T1000 (cell line): ENCODE measurements at places on chromosomes 16 and 17.
A peak's percentile ranks its signal among the peaks of the same experiment; 100 is the strongest.

DNA sequence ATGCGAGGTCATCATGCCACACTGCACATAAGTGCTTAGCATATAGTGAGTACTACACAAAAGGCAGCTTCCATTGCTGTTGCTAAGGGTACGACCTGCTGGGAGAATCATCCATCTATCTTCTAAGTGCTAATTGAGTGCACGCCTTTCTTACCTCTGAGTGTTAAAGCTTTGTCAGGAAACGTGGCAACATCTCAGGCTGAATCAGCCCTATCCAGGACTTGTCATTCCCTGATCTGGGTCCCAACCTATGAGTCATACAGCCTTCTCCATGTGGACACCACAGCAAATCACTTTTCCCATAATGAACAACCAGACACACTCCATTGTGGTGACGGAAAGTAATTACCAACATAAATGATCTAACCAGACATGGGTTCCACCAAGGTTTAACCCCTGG lies 201.1 kb upstream of the MAF start:
- no peak for DNase-seq

GRCh38 chr17:71765437-71765836 lies 355.4 kb upstream of the SOX9 start:
- peak; percentile 1 for DNase-seq

DNA sequence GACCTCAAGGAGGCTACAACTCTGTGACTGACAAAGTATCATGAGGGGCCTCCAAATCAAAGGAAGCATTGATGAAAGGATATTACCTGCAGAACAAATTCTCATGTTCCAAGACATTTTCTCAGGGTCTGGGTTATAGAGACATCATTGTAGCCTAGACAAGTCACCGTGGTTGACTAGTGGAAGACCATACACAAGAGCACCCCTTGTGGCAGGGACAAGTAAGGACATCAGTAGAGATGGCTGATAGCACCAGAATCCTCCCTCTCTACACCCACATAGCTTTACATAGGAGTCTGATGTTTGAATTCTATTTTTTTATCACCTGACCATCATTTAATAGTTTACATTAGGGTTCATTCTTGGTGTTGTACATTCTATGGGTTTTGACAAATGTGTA lies 32.5 kb upstream of the CDH8 start:
- no peak for DNase-seq

- DNase-seq, result no peak
Observed at GRCh38 chr17:57050306-57050705, 34.7 kb upstream of the AKAP1 start.

GRCh38 chr17:45953561-45953960 lies 45.5 kb upstream of the STH start:
- no peak for DNase-seq

GRCh38 chr17:15657868-15658267 lies 26.2 kb downstream of the TRIM16 start:
- DNase-seq, result no peak

- DNase-seq, result no peak
Observed at GRCh38 chr16:67647111-67647651, 2.2 kb downstream of the CARMIL2 start.

- peak; percentile 77 for DNase-seq
Observed at GRCh38 chr17:46929413-46929812, 6.5 kb downstream of the GOSR2 start.

- DNase-seq, result no peak
Observed at GRCh38 chr17:42913981-42914617, 13.5 kb downstream of the G6PC1 start.

- DNase-seq, result peak; percentile 95
Observed at GRCh38 chr17:3004150-3004801, 59.1 kb downstream of the OR1D5 start.

DNA sequence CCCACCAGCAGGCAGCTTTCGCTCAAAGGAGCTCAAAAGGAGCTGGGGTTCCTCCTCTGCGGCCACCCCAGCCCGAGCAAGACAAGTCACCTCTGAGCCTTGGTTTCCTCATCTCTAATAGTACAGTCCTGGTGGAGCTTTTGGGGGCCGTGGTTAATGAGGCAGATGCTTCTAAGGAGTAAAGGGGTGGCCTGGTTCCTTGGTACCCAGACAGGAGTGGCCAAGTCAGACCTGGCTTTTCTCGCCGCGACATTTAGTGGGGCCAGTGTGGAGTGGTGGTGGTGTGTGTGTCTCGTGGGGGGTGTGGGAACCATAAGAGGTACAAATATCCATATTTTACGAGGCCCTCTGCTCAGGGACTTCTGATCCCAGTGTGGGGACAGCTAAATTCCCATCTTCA lies 6.7 kb downstream of the FOXF1 start:
- no peak for DNase-seq

DNA sequence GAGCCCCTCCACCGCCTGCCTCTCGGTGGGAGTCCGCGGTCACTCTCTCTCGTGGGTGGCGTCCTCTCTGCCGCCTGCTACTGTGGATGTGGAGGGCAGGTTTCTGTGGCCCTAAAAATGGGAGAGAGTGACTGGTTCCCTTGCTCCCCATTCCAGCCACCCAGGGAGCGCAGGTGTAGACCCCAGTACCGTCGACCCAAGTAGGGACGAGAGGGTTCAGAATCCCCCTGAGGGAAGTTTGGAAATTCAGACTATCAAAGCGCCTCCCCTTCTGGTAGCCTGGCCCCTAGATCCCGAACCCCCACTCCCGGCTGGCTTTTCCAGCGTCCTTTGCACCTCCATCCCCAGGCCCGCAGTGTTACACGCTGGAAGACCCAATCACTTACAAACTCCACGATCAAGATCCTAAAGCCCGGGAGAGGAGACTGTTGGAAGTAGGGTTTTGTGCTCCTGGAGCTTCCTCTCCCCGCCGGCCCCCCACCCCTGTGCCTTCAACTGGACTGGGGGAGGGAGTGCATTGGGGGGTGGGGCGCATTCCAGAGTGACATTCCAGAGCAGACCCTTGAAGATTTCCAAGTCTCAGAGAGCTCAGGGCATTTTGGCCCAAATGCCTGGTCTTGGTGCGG lies 991 bp downstream of the GPRC5C start:
- DNase-seq, result no peak

- DNase-seq, result no peak
Observed at GRCh38 chr17:38917259-38917658, 8.2 kb upstream of the LASP1NB start.

- no peak for DNase-seq
Observed at GRCh38 chr17:32520737-32521404, 34.1 kb downstream of the CDK5R1 start.

DNA sequence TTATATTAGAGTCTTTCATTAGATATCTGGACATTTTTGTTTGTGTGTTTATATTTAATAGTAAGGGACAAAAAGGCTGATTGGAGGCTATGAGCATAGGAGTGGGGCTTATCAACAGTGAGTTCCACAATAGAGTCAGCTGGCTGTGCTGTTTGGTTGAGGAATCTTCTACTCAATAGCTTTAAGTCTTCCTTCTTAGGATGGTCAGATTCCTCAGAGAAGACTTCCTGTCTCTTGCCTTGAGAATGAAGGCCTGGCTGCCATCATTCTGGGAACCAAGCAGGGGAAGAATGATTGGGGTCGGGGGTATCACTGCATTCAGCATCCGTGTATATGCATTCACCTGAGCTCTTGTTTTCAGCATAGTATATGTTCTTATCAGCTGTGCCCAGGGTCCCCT lies 31.9 kb upstream of the ABCC11 start:
- DNase-seq, result no peak

DNA sequence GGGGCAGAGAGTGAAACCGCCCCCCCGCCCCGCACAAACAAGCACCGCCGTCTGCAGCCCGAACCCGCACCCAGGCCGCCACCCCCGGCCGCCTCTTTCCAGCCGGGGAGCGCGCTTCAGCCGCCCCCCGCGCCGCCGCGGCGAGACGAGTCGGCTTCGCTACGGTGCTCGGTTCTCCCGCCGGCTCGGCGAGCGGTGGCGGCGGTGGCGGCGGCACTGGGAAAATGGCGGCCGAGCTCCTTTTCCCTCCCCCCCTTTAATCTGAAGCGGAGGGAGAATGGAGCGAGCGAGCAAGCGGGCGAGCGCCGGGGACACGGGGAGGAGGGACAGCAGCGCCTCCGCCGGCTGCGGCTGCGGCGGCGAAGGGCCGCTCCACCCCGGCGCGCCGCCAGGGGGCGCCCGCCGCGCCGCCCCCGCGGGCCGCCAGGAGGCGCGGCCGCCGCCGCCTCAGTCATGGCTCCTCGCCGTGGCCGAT lies at the start of gene KANSL1:
TSS of gene KANSL1 (minus strand) at position 279 of the 475 bp plus-strand sequence. CDS start 21,286 bp downstream, outside the sequence.
- DNase-seq, result peak; percentile 84

DNA sequence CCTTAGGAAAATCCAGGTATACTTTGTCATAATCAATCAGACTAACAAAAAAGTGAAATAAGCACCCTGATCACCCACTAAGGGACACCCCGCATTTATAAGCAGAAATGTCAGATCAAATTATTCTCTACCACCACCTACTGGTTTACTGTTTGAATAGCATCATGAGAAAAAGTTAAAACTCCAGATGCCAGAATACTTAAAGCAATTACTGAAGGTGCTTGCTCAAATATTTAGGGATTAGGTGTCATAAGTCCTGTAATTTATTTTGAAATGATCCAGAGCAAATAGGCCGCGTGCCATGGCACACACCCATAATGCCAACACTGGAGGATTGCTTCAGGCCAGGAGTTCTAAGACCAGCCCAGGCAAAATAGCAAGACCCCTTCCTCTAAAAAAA lies 2.3 kb downstream of the TOP2A start:
- no peak for DNase-seq

- DNase-seq, result no peak
Observed at GRCh38 chr16:84765616-84766580, 53.9 kb upstream of the CRISPLD2 start.

DNA sequence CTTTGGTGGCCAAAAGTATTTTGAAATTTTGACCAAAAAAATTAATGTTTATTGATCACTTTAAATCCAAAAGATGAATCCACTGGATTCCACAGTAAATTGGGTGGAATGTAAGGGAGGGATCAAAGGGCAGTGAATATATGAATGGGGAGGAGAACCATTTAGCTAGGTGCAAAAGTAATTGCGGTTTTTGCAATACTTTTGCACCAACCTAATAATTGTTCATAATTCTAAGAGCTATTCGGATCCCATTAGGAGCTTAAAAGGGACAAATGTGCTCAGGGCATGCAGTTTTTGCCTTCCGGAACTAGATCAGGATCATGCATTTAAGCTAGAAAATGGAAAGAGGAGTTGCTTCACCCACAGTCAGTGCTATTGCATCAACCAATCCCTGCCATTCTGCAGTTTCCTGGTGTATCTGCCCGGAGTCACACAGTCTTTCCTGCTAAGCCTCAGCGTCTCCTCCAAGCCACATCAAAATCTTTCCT lies at the start of gene LPO:
TSS of gene LPO (plus strand) at position 438 of the 488 bp plus-strand sequence. CDS start 4,396 bp downstream, outside the sequence.
- no peak for DNase-seq

DNA sequence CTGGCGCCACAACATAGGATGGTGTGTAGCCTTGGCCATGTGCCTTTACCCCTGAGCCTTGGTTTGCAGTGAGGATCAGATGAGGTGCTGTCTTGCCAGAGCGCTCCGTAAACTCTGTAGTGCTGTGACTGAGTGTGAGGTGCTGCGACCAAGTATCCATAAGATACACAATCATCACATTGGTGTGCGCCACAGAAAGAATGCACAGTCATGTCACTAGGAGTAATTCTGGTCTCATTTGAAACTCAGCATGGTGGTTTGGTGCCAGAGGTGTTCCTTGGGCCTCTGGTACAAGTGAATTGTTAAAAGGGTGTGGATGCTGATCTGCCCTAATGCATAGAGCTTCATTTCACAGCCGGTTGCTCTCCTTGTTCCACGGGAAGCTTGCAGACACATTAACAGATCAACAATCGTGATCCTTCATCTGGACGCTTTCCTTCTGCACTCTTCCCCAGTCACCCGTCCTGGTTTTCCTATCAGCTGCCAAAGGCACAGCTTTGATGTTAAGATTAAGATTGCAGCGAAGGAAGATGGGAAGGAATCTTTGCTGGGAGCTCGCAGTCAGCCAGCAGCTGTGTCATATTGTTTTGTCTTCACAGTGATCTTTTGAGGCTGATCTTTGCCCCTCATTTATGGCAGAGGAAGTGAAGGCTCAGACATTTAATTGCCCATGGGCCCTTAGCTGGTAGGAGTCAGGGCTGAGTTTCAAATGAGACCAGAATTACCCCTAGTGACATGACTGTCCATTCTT lies 79.1 kb downstream of the KSR1 start:
- DNase-seq, result no peak

DNA sequence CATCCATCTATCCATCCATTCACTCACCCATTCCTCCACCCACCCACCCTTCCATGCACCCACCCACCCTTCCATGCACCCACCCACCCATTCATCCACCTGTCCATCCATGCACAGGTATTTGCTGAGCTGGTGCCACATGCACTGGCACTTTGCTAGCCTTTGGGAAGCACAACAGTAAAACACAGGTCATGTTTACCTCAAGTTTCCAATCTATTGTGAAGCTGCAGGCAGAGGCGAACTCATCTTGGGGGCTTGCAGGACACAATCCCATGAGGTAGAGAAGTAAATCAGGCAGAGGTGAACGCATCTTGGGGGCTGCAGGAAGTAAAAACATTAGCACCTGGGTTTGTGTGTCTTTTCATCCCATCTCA lies 35.6 kb upstream of the CBFA2T3 start:
- DNase-seq, result no peak

- no peak for DNase-seq
Observed at GRCh38 chr17:61275395-61275794, 124.2 kb upstream of the TBX2 start.

DNA sequence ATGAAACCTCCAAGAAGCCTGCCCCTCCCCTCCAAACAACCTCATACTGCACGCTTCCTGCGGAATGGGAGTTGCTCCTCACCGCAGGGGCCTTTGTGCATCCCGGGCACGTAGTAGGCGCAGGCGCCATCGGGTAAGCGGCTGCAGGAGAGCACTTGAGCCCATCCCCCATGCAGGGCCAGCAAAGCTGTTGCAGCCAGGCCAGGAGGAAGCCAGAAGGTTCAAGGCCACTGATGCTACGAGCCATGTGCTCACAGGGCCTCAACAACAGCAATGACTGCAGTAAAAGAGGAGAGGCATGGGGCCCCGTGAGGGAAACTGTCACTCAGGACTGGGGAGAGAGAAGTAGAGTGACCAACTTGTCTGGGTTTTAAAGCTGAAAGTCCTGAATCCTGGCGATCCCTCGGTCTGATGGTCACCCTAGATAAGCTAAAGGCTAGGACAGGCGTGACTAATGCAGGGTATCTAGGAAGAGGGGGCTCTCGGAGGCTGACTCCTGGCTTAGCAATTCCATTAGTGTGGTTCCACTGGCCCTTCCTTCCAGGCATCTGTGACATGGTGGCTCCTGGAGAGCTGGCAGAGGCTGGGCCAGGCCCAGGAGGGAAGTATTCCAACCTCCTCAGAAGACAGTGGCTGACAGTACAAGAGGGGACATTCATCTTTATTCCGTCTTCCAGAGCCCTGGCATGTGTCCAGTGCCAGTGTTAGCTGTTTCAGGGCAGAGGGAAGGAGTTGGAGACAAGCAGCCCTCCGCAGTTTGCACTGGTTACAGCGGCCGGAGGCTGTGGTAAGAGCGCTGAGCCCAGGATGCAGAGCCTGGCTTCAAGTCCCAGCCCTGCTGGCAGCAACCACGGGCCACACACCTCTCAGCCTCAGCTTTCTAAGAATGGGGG lies 20.8 kb downstream of the GOSR2 start:
- DNase-seq, result no peak

- no peak for DNase-seq
Observed at GRCh38 chr17:79545251-79546005, 65.4 kb downstream of the RBFOX3 start.
